Aorta (tissue), 5 donors: ENCODE measurements at places on chromosomes 16 and 17. TPM values are rescaled to one million over a fixed set of nuclear protein-coding genes. Genes with fewer than 3 reads are reported as not detected.

DNA sequence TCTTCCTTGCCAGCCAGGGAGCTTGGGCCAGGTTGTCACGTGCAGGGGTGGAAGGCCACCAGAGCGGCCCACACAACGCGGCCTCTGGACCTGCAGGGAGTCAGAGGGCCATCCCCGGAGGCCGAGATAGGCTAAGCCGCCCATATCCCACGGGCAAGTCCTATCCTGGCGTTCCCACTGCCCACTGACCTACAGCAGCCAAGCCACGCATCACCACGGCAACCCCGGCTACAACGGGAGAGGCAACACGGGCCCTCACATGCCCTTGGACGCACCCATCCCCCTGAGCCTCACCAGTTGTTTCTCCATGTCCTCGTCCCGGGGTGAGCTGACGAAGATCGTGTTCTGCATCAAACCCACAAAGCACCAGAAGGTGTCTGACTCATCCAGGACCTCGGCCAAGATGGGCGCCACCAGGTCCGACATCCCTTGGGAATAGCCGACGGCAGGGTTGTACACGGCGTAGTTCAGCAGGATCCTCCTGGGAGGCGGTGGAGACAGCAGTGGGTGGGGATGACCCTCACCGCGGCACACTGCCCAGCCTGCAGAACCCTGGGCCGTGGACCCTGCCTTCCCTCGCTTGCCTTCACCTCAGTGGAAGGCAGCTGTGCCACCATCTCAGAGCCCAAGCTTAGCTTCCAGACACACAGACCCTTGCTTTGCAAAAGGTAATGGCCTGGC, 88.2 kb downstream of the TBC1D16 start:
- no peak for DNase-seq
- no peaks in the 10 kb centered on the region for H3K4me1 ChIP-seq
- H3K27ac ChIP-seq = no peak overlapping the region
- no peaks in the 10 kb centered on the region for H3K36me3 ChIP-seq
- H3K27me3 ChIP-seq = no peaks in the 10 kb centered on the region

GRCh38 chr17:7611635-7612293, 2.9 kb downstream of the FXR2 start:
- H3K36me3 ChIP-seq = no peaks in the 10 kb centered on the region
- no peaks in the 10 kb centered on the region for H3K27me3 ChIP-seq

DNA sequence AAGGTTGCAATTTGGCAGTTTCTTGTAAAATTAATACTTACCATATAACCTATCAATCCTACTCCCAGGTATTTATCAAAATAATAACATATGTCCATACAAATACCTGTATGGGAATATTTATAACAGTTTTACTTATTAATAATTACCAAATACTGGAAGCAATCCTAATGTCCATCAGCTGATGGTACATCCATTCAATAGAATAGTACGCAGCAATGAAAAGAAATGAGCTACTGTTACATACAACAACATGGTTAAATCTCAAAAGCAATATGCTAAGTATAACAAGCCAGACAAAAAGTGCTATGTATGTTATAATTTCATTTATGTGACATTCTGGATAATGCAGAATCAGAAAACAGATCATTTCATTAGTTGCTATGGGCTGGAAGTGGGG, 1.2 kb downstream of the HYDIN start:
- no peak overlapping the region for H3K27ac ChIP-seq
- H3K36me3 ChIP-seq = no peaks in the 10 kb centered on the region
- H3K4me3 ChIP-seq = no peak overlapping the region
- H3K27me3 ChIP-seq = peaks cover 3% of the 10 kb centered on the region
- DNase-seq = no peak

The PRKCB gene
- 6.3 TPM for total RNA-seq

DNA sequence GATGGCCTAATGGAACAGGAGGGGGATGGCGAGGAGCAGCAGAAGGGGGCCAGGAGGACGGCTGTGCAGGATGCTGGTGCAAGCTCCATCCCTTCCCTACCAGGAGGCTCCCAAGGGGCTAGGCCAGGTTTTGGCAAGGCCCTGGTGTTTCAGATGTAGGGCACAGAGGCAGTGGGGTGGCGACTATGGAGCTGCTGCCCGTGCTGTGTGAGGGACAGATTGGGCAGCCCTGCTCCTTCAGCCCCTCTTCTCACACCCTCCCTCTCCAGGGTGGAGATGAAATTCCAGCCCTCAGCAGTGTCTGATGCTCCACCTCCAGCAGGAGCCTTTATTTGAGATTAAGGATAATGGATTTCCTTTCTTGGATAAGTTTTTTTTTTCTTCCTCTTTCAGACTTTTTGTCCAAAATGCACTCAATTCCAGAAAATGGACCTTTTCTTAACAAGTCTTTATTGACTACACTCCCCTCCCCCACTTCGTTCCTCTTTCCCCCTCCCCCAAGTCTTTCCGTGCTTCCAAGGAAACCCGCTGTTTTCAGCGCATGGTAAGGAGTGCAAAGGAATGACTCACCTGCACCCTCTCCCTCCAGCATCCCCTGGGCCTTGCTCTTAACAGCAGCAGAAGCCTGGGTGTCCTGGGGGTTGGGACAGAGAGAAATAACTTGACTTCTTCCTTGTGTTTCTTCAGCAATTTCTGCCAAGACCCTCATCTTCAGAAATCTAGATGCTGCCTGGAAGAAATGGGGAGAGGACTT, 95.2 kb downstream of the CCDC182 start:
- H3K27ac ChIP-seq = no peak overlapping the region
- no peak overlapping the region for H3K4me3 ChIP-seq
- DNase-seq = no peak
- H3K4me1 ChIP-seq = no peaks in the 10 kb centered on the region
- no peaks in the 10 kb centered on the region for H3K27me3 ChIP-seq

The MEIOB gene
- total RNA-seq = not detected

The CACNG3 gene
- not detected for total RNA-seq

The TNFRSF17 gene
- total RNA-seq = not detected

- no peaks in the 10 kb centered on the region for H3K4me1 ChIP-seq
- H3K36me3 ChIP-seq = no peaks in the 10 kb centered on the region
- no peaks in the 10 kb centered on the region for H3K27me3 ChIP-seq
- H3K4me3 ChIP-seq = no peak overlapping the region
- no peak for DNase-seq
- no peak overlapping the region for H3K27ac ChIP-seq
These were observed 2.3 kb downstream of the SLC5A11 start for GRCh38 chr16:24848065-24848464.

The SERPINF2 gene
- 15.1 TPM for total RNA-seq

The ODAD4 gene
- 1.4 TPM for total RNA-seq
